B cell (primary cell): ENCODE measurements at places on chromosomes 1 and 21. TPM values are rescaled to one million over a fixed set of nuclear protein-coding genes. Genes with fewer than 3 reads are reported as not detected.

VWA5B1 gene
- polyA plus RNA-seq, result not detected in 2 replicates

RALGPS2 gene
- polyA plus RNA-seq, result 59.6 and 111 TPM in 2 replicates

SPOCD1 gene
- 0.25 TPM in 1 of 2 replicates, not detected in the other for polyA plus RNA-seq

NTNG1 gene
- polyA plus RNA-seq, result 0.69 and 2.8 TPM in 2 replicates

TTC39A gene
- polyA plus RNA-seq, result not detected in 2 replicates

B3GALNT2 gene
- 5.6 and 6.8 TPM in 2 replicates for polyA plus RNA-seq

TSPEAR gene
- polyA plus RNA-seq, result not detected in 2 replicates

PYHIN1 gene
- 5.5 and 8.6 TPM in 2 replicates for polyA plus RNA-seq

- DNase-seq, result no peak
Observed at GRCh38 chr1:68745011-68745410, 248.1 kb upstream of the DEPDC1 start.

DNA sequence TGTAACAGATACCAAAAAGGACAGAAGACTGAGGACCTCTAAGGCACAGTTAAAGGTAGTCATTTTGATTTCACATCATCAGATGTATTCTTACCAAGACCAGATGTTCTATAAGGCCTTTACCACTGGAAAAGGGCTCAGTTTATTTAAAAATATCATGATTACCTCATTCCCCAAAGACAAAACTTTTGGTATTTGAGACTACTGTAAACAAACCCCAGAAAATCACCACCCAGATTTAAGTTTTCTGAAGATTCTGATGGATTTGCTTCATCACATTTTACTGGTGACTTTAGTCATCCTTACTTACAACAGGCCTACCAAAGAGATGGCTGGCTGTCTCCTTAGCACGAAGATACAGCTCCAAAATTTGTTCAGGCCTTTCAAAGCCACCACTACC is 8.3 kb downstream of the ENAH start:
- no peak for DNase-seq

DNA sequence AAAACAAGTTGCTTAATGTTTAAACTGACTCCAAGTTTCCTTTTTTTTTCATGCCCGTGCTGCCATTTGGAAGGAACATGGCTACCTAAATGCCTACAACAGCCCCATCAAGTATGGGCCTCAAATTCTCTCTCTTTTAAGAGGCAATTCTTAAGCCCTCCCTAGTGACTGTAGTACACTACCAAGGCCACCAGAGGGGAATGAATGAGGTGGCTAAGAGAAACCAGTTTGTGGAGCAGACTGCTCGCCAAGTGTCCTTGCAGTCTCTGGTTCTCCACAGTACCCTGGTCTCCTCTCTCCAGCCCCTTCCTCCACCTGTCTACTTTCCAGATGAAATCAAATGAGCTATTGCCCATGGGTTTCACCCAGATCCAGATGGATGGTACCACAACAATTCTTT is 1809.6 kb downstream of the BRINP3 start:
- no peak for DNase-seq

DNA sequence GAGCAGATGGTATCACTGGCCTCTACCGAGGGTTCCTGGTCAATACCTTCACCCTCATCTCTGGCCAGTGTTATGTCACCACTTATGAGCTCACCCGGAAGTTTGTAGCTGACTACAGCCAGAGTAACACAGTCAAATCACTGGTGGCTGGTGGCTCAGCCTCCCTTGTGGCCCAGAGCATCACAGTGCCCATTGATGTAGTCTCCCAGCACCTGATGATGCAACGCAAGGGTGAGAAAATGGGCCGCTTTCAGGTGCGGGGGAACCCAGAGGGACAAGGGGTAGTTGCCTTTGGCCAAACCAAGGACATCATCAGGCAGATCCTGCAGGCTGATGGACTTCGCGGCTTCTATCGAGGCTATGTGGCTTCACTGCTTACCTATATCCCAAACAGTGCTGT is 6.1 kb downstream of the SLC25A44 start:
- DNase-seq, result no peak

GRCh38 chr1:6294080-6294889 is 33.4 kb upstream of the GPR153 start:
- no peak for DNase-seq

- peak; percentile 92 for DNase-seq
Observed at GRCh38 chr1:156154317-156154749, 948 bp downstream of the SEMA4A start.

DNA sequence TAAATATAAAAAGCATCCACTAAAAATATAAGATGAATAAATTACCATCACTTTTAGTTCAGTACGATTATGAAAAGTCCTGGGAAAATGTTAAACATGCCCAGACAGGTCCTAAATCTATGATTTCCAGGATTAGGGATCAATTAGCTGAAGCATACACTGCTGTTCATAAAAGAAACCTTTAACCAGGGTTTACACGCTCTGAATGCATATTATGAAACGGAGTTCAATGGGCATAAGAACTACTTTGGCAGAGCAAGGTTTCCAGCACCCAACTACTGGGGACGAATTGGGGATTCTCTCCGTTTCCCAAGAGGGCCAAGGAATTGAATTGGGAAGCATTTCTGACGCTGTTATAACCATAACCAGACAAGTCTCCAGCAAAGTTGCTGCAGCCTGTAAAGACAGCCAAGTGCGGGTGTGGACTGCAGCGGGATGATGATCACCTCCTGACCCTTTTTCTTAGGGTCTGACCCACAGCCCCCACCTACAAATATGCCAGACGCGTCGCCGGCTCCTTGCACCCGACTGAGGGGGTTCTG is 1.6 kb downstream of the SLC30A1 start:
- DNase-seq, result no peak

GRCh38 chr1:159561497-159561896 is 25.7 kb upstream of the OR10J5 start:
- DNase-seq, result no peak

- DNase-seq, result no peak
Observed at GRCh38 chr1:235976490-235976889, 88.4 kb downstream of the NID1 start.

- no peak for DNase-seq
Observed at GRCh38 chr1:106344494-106344893, 712.0 kb upstream of the PRMT6 start.

DNA sequence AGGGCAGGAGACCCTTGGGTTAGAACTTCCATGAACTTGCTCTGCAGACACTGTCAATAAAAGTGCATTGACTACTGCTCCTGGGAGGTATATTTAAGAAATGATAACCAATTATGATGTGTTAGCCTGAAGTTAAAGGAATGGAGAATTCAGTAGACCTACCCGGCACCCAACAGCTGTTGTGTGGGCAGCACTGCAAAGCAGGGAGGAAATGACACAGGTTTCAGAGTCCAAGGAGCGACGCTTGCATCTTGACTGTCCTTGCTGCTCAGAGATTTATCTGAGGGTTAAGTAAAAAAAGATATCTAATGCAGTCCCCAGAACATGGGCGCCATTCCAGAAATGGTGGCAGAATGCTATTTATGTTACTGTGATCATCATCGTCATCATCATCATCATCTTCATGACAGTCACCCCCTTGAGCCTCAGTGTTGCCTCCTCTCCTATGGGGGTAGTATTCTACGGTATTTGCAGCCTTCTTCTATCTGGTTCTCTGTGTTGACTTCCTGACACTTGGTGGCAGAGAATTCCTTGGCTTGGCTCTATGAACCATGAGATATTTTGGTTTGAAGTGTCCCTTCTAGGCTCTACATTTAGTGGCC is 225.9 kb downstream of the KAZN start:
- no peak for DNase-seq

DNA sequence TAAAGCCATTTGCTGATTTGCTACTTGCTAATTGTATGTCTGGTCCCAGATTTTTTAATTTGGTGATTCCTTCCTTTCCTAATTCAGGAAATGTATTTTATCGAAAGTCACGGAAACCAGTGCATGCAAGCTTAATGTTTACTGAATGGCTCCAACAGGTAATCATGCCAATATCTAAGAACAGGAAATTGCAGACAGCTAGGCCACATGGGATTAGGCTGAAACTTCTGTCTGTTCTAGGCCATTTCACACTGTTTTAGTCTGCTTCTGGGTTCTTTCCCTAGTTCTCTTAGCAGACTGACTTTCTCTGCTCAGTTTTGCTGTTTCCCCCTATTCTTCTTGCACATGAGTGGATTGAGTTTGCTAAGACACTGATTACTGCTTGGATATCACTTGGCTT is 111.4 kb downstream of the NTNG1 start:
- DNase-seq, result peak; percentile 28

GRCh38 chr1:59237900-59238299 is 59.0 kb upstream of the FGGY start:
- no peak for DNase-seq

DNA sequence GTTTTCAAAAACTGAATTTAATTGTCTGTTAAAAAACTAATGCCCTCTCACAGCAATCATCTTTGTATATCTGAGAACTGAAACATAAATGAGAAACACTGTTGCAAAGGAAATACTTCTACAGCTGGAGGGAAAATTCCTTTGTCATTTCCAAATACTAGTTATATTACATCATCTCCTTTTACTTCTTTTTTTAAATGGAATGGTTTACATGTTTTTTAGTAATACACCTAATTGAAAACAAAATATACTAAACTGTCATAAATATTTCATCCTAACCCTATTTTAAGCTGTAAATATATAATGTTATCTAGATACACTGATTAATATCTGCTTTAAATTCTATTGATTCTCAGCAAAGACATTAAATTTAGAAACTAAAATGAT is 19.1 kb downstream of the CDC42BPA start:
- no peak for DNase-seq

GRCh38 chr1:19495799-19496526 is 10.6 kb upstream of the CAPZB start:
- DNase-seq, result no peak

- DNase-seq, result no peak
Observed at GRCh38 chr1:112335351-112335750, 60.7 kb upstream of the CTTNBP2NL start.

GRCh38 chr1:1344655-1345361 is 4.4 kb downstream of the DVL1 start:
- DNase-seq, result no peak
